ENCODE measurements at places on chromosomes 6 and 20.

GRCh38 chr20:19683188-19683587 is 74.9 kb upstream of the RIN2 start:
- no peak for DNase-seq

DNA sequence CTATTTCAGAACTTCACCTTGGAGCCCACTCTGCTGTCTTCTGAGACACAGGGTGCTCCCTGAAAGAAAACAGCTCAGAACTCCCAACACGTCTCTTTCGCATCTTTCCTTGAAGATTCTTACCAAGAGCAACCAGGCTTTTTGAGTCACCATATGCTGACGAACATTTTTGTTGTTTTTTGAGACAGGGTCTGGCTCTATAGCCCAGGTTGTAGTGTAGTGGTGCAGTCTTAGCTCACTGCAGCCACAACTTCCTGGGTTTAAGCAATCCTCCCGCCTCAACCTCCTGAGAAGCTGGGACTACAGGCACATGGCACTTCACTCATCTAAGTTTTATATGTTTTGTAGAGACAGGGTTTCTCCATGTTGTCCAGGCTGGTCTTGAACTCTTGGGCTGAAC is 68.5 kb downstream of the TRMT11 start:
- DNase-seq = no peak

- DNase-seq = no peak
Observed at GRCh38 chr6:84853901-84854300, 89.5 kb upstream of the TBX18 start.

- no peak for DNase-seq
Observed at GRCh38 chr20:31681128-31681727, 41.4 kb downstream of the BCL2L1 start.

- DNase-seq = no peak
Observed at GRCh38 chr6:27023664-27024063, 223.8 kb upstream of the PRSS16 start.

- DNase-seq = no peak
Observed at GRCh38 chr6:16412982-16413381, 174.6 kb downstream of the GMPR start.

DNA sequence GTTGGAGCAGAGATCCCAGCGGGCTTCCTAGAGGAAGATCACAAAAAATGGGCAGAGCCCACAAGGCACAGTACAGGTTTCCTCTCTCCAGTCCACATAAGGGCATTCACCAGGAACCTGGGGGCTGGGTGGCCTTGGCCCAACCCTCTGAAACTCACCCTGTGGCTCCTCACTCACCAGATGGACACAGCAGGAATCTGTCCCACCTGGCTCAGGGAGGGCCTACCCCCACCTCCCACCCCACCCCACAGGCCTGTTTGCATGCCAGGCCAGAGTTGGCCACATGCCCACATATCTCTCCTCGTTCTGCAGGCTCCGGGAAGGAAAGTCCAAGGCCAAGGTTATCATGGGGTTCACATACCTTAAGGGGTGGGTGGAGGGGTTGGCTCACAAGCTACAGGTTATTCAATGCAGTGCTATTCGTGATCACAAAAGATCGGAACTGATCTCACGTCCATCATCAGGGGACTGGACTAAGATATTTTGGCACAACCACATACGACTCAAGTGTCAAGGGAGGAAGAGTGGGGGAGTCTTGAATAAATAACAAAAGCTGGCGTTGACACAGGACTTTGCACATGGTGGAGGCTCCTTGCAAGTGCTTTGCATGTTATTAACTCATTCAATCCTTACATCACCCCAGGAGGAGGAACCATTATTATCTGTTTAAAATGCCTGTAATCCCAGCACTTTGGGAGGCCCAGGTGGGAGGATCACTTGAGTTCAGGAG is 13.0 kb downstream of the RIPOR3 start:
- DNase-seq = no peak

GRCh38 chr6:38479331-38479730 is 160.4 kb downstream of the BTBD9 start:
- no peak for DNase-seq

DNA sequence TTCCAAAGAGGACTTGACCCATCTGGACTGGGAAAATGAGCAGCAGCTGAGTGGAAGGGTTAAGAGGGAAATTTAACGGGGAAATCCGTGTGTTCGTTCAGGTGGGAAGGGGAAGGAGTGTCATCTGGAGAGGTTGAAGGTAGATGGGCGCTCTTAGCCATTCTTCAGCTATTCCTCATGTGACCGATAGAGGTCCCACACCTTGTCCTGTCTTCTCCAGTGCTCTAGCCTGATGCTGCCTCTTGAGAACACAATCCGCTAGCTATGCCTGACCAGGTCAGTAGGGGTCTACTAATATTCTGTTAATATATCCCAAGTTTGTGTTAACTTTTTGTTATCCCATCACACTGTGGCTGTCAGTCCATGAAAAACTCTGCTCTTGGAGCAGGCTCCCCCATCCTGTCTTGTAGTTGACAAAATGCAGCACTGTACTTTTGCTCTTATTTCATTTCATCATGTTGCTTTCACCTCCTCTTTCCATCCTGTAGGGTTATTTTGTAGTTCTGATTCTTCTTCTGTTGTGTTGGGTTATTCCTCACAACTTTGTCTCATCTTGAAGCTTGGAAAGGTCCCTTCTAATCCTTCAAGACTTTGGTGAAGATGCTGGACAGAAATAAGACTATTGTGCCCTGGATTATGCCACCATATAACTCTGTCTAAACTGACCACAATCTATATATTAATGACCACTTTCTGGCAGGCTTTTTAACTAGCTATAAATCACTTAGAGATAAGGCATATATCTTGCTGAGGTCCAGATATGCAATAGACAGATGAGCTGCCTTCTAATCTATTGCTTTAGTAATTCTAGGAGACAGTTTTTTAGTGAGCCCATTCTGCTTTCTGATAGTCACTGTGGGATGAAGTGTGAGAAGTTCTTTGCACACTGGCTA is 123.4 kb upstream of the SUPT3H start:
- DNase-seq = no peak

- no peak for DNase-seq
Observed at GRCh38 chr6:20800653-20801052, 266.4 kb downstream of the CDKAL1 start.

GRCh38 chr20:50253101-50253500 is 62.5 kb downstream of the CEBPB start:
- DNase-seq = no peak

DNA sequence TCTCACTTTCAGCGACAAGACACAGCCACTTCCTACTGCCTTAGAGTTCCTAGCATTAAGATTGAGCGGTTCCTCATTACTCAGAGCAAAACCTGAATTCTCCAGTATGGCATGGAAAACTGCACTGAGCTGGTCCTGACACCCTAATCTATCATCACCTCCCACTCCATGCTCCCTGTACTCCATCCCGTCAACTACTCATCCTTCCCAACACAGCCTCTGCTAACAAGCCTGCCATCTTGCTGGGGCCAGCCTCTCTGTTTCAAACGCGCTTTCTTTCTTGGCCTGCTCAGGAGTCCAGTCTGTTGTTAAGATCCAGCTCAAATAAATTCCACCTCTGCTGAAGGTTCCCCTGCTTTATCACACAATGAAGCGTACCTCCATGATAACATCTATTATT is 12.0 kb downstream of the PRKN start:
- DNase-seq = no peak

- DNase-seq = no peak
Observed at GRCh38 chr6:148770408-148771211, 23.8 kb downstream of the UST start.

- DNase-seq = peak; percentile 96
Observed at GRCh38 chr6:32969685-32970412, 1.5 kb downstream of the BRD2 start.

- no peak for DNase-seq
Observed at GRCh38 chr20:1998193-1998520, 4.3 kb upstream of the PDYN start.

GRCh38 chr20:38129248-38129865 is 35.7 kb downstream of the TGM2 start:
- DNase-seq = no peak

- no peak for DNase-seq
Observed at GRCh38 chr20:51586005-51586440, 43.5 kb upstream of the NFATC2 start.

GRCh38 chr6:100008857-100009256 is 14.8 kb upstream of the MCHR2 start:
- no peak for DNase-seq

DNA sequence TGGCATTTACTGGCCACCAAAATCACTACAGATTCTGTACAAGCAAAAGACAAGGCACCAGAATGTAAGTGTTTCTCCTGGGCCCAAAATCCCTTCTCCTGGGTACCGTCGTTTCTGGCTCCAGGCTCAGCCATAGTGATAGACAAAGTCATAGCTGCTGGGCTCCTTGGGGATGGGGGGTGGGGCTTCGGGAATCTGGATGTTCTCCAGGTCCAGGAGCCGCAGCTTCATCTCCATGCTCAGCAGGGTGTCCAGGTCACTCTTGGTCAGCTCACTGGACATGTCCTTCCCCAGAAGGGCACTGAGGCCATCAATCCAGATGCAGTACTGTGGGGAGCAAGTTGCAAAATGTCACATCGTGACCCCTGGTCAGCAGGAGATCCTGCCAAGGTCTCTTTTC is 39.2 kb downstream of the ELMO2 start:
- DNase-seq = no peak

DNA sequence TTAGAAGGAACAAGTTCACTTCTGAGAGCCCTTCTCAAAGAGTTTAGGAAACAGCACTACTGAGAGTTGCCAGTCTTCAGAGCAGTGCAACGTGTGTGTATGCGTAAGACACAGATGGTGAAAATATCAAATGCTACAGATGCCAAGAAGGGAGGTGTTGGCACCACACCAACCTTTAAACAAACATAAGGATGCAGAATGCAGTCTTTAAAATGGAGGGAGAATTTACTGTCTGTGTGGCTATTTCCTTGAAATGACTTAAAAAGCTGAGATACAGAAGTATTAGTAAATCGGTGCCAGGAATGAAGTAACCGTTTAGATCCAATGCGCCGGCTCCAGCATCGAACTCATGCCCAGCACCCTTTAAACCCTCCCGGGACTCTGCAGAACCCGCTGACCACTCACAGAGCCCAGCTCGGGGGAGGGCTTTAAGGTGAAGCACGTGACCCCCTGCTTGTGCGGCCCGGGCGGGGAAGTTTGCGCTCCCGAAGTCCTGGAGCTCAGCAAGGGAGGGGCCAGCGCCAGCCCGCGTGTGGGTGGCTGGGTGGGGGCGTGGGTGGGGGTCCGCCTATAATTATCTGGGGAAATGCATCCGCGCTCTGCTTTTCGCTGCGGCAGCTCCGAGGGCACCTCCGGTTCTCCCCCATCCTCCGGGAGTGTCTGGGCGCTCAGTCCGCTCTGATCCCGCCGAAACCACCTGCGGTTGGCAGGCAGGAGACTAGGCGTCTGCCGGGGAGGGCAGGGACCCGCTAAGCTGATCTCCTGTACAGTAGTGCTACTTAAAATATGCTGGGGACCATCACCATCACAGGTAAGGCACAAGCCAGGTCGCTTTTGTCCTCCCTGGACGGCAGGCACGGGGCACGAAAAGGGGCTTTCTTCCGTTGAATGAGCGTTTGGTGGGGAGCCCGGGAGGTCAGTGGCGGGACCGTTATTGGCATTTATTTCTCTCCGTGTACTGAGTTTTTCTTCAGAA is 66.0 kb downstream of the ZBTB2 start:
- DNase-seq = peak; percentile 74

GRCh38 chr6:21751608-21752007 is 158.1 kb downstream of the SOX4 start:
- no peak for DNase-seq

GRCh38 chr6:45154679-45155078 is 173.5 kb upstream of the RUNX2 start:
- no peak for DNase-seq

GRCh38 chr20:55153001-55153645 is 677.7 kb downstream of the DOK5 start:
- DNase-seq = no peak

GRCh38 chr20:32894026-32894483 is 35.3 kb downstream of the EFCAB8 start:
- no peak for DNase-seq

DNA sequence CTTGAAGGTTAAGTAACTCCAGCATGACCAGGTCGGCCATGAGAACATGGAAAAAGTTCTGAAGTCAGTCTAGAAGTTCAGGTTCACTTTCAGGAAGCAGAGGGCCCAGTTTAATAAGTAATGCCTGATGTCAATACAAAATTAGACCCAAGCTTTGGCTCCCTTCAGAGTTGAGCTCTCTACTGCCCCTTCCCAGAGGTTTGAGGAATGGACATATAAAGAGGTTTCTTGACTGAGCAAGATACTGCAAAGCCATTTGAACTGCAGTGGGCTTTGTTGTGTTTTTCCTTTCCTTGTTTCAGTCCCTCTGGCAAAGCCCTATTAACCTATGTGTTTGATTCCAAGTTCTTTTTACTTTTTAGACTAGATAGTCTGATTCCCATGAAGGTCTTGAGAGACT is 97.8 kb upstream of the PREP start:
- no peak for DNase-seq

DNA sequence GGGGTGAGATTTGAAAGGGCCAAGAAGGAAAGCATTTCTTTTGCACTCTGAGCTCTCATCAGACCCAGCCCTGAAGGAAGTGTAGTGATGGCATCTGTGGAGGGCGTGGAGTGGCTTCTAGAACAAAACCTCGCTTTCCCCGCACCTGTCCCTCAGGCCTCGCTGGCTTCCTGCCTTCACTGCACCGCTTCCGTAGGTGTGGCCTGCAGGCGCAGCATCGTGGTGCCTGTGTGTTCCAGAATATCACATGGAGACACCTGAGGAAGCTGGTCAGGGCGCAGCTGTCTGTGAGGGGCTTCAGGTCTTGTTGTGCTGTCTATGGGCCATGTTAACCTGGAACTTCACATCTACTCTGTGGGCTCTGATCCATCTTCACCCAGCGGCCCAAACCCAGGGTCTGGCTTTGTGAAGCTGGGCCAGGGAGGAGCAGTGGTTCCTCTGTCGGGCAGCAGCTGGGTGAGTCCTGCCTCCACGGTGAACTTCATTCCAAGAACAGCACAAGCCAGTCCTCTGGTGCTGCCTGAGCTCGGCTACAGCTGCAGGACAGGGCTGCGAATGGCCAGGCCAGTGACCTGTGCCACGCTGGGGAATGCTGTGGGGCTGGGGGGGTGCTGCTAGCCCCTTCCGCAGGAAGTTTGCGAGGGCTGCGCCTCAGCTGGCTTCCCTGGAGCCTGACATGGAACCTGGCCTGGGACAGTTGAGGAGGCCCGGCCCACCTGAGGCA is 40.9 kb downstream of the DSTN start:
- DNase-seq = peak; percentile 19

DNA sequence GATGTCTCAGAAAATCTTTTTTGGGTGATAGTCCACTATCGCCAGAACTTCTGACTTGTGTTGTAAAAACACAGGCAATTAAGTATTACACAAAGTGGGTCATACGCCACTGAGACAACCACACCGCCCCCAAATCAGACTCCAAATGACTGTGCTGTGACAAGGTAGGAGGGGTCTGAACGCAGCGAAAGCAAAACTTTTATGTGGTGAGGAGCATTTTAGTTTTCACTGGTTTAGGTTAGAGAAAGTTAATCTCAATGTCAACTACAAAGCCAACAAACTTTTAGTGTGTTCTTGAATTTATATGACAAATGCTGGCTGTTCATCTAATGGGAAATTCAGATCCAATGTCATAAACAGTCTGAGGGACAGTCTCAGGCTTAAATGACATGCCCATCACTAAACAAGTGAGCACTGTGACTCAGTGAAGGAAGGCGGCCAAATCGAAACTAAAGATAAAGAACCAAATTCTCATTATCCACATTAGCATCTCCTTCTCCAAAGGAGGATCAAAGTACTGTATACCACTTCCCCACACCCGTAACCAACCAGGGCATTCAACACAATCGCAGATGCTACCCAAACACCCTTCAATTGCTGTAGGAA is 186.7 kb downstream of the GJA10 start:
- no peak for DNase-seq

GRCh38 chr6:80872199-80872950 is 765.9 kb downstream of the BCKDHB start:
- no peak for DNase-seq

- DNase-seq = no peak
Observed at GRCh38 chr6:33028220-33028849, 18.9 kb upstream of the HLA-DOA start.

Measured in right kidney (tissue), 9 donors.